Inflammatory macrophage treated with lipopolysaccharide for 4 hours (primary cell): ENCODE measurements at places on chromosomes 2 and 18.

GRCh38 chr18:58887613-58887963 is 22.9 kb downstream of the ZNF532 start:
- DNase-seq: peak; percentile 85

- no peak for DNase-seq
Measured at GRCh38 chr2:177830881-177831386, 241.6 kb downstream of the PDE11A start.

DNA sequence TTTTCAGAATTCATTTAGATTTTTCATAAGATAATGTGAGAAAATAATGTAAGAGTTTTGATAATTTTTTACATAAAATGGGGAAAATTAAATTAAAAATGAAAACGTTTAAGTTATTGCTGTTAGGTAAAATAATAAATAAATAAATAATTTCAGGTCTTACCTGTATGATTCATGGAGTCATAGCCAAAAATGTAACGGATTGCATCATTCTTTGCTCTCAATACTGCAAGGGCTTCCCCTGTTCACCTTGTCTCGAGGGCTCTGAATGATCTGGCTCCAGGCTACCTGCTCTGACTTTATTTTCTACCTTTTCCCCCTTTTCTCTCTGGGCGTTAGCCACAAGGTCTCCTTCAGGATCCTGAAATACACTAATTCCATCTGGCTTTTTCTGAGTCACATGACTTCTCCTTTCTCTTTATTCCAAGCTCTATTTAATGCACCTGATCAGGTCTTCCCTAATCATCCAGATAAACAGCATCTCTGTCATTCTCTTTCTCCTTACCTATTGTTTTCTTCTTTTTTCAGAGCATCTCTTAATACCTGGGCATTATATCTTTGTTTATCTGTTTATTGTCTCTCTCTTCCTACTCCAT is 30.0 kb upstream of the CFAP36 start:
- no peak for DNase-seq

- DNase-seq: no peak
Measured at GRCh38 chr18:9474108-9474982, 968 bp upstream of the RALBP1 start.

DNA sequence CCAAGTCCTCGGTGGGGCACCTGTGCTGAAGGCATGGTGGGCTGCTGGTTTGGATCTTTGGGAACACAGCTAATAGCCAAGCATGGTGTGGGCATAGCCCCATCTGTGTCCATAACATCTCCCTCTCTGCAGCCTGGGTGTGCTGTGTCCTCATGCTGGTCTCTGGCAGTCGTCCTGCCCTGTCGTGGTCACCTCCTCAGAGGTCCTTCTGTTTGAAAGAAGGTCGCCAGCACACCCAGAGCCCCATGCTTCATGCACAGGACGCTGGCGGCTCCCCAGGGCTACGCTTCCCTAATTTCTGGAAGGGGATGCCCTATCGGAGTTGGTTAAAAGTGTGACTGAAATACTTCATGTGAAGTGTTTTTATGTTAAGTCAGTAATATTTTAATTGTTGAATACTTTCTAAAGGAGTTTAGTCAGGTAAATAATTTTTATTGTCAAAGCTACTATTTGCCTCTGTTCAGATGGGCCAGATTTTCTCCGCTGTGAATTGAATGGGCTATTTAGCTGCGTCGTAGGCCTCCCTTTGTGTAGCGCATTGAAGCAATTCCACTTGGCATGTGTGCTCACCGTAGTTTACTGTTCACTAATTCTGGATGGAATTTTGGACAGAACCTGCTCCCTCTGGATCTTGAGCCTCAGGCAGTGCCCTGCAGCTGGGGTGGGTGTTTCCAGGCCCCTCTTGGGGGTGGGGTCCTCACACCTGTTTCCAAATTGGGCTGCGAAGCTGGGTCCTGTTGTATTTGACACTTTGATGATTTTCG is 81.9 kb downstream of the WDSUB1 start:
- no peak for DNase-seq

GRCh38 chr2:223932816-223933800 is 12.0 kb downstream of the WDFY1 start:
- DNase-seq: no peak

DNA sequence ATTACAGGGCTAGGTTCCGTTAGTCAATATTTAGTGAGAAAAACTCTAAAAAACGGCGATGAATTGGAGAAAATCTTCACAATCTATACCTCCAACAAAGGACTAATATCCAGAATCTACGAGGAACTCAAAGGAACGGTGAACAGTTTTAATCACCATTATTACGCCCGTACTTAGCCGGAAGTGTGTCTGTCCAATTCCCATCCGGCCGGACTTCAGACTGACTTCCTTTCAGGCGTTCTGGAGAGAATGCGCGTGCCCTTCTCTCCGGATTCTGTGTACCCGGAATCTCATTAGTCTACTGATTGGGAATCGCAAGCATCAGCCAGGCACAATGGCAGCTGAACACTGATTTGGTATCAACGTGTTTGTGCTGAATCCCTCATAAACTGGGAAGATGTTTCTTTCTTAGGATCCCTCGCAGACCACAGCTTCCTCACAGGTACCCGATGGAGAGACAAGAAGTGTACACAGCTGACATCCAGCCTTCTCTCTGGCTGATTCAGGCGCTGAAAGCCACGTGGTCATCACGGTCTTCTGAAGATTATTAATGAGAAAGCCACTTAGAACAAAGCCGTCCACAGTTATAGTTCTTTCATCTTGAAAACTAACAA is 239.9 kb downstream of the ZNF516 start:
- DNase-seq: no peak

GRCh38 chr18:30945761-30946160 is 96.8 kb downstream of the DSC3 start:
- no peak for DNase-seq

DNA sequence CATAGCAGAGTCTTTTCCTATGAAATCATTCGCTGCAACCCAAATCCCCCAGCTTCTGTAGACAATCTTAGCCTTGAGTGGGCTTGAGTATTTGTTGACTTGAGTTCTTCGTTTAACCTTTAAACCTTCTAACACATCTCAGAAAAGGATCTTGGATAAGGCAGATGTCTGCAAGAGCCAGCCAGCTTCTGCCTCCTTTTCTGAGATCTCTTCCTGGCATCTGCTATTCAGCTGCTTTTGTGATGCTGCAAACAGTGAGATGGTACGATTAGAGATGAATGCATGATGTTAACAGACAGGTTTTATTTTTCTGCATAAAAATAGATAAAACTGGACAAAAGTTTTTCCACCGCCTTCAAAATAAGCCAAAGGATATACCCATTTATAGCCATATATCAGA is 37.5 kb downstream of the NRP2 start:
- DNase-seq: no peak

GRCh38 chr2:63424329-63425078 is 163.8 kb downstream of the WDPCP start:
- DNase-seq: peak; percentile 56

DNA sequence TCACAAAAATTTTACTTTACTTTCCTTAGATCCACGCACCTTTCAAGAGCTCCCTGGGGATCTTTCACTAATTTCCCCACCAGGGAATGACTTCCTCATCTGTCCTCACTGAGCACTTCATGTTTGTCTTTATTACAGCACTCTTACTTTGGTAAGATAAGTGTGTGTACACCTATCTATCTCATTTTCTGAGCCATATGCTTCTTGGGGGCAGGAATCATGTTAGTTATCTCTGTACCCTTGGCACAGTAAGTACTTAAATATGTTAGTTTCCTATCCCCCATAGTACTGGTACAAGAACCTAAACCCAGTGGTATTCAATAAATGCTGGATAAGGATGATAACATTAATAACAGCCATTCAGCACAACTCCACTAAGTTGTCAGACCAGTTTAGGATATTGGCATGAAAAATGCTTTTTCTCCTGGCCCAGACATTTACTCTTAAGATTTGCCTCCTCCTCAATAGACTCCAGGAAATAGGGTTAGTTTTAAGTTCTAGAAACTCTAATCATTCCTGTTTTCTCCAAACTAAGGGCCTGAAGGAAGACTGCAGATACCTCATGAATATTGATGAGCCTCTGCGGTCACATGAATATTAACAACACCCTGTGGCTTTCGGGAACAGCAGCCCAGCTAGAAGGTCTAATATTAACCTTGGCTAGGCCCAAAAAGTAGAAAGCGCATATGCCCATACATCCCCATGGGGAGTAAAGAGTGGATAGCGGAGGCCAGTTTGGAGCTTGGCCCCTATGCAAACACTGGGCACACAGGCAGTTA is 38.2 kb downstream of the NHEJ1 start:
- DNase-seq: no peak

GRCh38 chr18:14089781-14090180 is 42.5 kb downstream of the ZNF519 start:
- no peak for DNase-seq

GRCh38 chr2:36692121-36692520 is 4.4 kb upstream of the VIT start:
- no peak for DNase-seq

GRCh38 chr2:141589314-141589713 is 541.5 kb downstream of the LRP1B start:
- no peak for DNase-seq

DNA sequence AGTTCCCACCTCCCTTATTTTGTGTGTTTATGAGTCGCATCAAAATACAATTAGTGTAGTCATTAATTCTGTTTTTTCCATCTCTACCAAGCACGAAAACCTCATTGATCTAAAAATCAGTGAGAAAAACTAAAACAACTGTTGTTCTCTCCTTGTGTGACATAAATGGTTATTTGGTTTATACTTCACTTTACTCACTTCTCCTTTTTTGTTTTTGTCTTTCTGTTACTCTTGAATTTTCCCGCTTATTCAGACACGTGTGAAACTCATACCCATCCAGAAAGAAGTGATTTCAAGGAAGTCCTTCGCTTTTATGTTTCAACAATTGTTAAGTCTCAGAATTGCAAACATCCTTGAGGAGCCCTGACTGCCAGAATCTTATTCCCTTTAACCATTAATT is 121.6 kb downstream of the EML6 start:
- DNase-seq: peak; percentile 5

DNA sequence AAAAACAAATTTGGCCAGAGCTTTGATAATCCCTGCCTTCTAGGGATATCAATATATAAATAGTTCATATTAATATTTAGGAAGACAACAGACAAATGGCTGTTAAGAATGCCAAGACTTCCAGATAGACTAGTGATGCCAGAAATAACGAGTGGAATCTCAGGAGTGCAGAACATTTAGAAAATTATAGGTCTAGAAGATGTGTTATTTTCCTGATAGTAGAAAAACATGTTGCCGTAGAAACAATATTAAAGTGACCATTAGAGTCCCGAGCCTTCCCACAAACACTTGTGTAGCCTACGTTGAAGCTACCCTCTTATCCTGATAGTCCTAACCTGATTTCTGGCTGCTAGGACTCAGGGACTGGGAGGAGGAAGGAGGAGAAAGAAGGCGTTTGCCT is 54.3 kb upstream of the ITGA6 start:
- no peak for DNase-seq

- no peak for DNase-seq
Measured at GRCh38 chr2:161556440-161556839, 67.8 kb upstream of the SLC4A10 start.

DNA sequence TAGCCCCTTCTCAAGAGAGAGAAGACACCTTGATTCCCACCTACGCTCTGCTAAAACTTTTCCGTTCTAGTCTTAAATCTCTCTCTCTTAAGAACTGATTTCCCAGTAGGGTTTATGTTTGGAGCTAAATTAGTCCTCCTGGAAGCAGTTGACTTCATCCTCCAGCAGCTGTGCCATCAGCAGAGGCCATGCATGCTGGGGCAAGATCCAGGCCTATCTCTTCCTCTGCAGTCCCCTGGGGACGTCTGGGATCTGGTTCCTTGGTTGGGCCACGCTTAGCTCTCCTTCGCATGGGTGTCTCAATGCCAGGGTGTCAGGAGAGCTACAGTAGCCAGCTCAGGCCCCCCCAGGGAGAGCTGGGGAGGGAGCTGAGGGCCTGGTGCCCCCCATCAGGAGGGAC is 49.7 kb downstream of the HPCAL1 start:
- DNase-seq: no peak

DNA sequence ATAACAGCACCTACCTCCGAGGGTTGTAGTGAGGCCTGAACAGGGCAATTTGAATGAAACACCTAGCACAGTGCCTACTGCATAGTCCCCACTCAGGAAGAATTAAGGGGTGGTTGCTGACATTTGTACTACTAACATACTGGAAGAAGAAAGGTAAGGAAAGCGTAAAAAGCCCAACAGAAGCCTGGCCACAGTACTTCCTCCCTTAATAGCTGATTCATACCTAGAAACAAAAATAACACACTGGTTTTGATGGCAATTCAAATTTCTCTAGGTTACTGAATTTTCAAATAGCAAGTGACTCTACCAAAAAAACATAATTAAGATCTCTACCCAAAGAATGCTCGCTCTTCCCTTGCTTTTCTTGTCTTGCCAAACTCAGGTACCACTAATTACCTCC is 16.2 kb downstream of the SUCLG1 start:
- DNase-seq: no peak

- DNase-seq: no peak
Measured at GRCh38 chr2:231331533-231331932, 64.0 kb upstream of the B3GNT7 start.

DNA sequence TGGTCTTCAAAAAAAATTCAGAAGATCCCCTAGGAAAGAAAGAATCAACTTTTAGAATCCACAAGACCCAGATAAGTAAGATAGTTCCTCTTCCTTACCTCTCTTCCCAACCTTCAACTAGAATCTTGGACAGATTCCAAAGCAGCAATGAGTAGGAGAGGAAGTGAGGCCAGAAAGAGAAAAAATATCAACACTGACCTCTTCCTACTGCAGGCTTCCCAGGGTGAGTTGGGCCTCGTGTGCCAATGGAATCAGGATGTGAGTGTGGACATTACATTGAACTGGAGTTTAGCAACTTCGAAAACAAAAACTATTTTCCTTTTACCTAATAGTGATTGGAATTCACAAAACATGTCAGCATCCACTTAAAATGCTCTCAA is 102.5 kb upstream of the PIEZO2 start:
- peak; percentile 33 for DNase-seq

DNA sequence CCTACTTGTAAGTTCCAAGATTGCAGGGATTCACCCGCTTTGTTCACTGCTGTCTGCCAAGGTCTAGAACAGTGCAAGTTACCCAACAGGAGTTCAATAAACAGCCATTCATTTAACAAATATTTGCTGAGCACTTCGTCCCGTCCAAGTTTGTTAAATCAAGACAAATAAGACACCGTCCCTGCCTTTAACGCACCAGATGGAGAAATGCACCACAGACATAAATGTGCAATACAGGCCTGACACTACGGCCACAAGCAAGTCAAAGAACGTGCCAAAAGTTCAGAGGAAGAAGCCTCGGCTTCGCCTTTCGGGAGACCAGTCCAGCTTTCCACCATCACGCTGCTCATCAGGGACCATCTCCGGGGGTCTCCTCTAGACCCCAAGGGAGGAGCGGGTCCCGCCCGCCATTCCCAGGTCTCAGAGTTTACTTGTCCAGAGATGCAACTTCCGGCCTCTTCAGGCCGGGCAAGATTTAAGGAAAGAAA is 429 bp downstream of the C2orf76 start:
- no peak for DNase-seq

- no peak for DNase-seq
Measured at GRCh38 chr2:7022492-7023385, 105.5 kb downstream of the RNF144A start.
